ENCODE measurements at places on chromosomes 4 and X.
A peak's percentile ranks its signal among the peaks of the same experiment; 100 is the strongest.

DNA sequence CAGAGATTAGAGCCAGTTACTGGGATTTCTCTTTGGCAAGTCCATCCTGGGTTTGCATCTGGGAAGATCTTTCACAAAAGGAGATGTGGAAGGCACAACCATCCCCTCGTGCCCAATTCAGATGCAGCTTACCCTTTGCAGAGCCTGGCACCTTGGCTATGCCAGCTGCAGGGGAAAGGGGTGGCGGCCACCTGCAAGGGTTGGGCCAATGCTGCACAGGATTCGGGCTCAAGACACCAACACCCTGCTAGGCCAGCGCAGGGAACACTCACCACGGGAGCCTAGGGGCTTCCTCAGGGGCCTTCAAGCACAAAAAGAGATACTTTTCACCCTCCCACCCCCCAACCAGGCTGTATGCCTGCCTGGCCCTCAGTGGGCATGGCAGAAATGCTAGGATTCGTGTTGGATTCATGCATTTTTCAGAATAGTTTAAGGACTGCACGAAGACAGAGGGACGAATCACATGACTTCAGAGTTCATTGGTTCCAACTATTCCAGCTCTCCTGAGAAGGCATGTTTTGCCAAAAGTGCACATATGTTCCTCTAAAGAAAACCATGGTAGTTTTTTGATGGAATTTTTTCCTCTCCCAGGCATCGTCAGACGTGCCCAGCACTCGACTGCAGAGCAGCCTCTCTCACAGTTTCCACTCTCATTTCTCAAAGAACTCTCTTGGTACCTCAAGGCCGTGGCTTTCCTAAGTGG, 94.4 kb downstream of the PHKA2 start:
- DNase-seq, result no peak

DNA sequence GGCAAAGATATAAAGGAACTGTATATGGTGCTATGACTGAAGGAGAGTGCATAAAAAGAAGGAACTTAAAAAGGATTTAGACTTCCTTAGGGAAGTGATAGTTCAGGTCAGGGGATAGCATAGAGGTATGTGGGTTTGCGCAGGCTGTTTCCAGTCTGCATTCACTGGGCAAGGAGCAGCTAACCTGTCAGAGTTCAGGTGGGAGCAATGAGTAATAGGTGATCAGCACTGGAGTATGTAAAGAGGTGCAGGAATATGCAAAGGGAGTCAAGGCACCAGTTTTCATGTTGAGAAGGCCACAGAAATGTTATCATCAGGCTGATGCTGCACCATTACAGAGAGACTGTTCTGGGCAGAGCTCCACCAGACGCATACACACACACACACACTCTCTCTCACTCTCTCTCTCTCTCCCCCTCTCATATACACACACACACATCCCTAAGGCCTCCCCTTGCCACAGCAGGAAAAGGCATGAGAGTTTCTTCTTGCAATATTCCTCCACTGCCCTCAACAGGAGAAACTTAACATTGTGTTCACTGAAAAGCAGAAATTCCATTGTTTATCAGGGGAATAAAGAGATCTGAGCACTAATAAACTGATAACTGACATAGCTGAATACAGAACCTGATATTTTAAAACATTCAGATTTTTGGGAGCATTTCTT, 256.4 kb upstream of the GRID2 start:
- DNase-seq, result no peak

DNA sequence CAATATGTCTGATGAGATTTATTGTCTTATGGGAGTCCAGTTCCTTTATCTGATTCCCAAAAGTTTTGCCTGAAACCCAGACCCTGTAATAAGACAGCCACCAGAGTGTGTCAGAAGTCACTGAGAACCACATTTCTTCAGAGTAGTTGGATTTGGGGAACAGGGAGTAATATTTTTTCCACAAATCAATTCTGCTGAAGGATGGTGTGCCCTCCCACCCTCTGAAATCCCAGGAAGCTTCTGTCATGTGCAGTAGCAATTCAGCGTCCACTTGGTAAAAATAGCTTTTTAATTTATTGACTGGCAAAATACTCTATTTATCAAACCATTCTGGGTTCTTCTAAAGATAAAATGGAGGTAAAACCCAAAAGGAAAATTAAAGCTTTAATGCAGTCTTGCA, 229.4 kb downstream of the FBXW7 start:
- DNase-seq, result no peak

- peak; percentile 67 for DNase-seq
These were observed 743 bp downstream of the ANTXR2 start for GRCh38 chr4:80072228-80072743.

DNA sequence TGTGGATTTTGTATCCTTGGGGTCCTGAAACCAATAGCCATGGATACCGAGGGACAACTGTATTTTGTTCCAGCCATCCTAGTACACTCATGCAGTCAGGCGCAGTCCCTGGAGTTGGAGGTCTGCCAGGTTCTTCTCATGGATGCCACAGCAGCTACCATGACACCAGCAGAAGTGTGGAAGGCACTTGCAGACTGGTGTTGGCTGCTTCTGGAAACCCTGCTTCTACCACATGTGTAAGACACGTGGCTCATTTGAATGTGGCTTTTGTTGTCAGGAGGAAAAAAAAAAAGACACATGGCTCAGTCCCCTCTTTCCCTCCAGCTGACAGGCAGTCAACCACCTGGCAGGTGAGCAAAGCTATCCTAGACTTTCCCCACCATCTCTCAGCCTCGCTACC, 19.4 kb downstream of the DRD5 start:
- no peak for DNase-seq

DNA sequence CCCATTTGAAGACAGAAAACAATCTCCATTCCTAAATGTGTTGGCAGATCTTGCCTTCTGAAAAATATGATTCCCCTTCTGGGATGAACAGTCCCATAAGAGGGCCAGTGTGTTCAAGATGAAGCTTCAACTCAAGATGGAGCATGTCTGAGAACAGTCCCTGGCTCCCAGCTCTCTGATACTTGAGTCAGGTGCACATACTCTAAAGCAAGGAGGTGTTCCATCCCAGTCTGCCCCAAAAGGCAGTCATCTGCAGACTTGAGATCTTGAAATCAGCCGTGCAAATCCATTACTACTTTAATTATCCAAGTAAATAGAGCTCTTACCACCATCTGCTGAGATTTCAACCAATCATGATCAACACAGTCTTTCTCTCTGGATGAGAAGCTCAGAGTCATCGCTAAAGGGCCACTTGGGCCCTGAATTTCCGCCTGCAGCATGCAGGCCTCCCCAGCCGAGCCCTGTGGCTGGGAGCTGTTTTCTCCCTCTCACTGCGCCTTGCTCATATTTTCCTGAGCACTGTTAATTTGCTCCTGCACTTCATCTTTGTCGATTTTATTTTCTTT, 22.2 kb downstream of the CCDC149 start:
- no peak for DNase-seq

DNA sequence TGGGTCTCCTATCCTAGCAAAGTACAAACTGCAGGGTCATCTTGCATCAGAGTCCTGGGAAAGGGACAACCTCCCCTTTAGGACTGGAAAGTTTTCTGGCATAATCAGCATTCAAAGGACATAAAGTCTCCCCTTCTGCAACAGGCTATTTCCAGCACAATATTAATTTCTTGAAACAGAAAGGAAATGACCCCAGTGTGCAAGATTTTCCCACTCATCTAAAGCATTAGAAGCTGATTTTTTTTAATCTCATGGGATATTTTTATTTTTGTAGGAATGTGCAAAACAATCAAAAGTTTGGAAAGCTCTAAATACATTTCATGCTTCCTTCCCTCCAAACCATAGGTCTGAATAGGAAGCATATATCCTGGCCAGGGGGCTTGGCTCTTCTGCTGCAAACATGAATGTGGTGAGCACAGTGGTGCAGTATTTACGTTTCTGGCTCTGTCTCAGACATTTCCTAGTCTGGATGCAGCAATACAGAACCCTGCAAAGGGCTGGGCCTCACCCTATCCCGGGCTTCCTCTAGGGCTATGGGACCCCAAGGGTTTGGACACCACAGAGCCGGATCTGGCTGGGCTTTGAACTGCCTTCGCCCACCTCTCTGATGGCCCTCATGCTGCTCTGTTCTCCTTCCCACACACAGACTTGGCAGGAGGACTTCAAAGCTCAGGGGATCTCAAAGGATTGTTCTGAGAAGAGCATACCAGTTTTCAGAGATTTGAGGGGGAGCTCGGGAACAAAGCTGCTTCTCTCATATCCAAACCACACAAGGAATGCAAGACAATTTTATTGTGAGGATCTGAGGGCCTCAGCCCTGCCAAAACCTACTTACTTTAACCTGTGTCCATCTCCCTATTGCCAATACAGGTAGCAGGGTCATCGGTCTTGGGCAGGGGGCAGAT, 64.9 kb downstream of the POLR2B start:
- no peak for DNase-seq

GRCh38 chr4:119493419-119493818, 135.2 kb downstream of the PDE5A start:
- no peak for DNase-seq

- DNase-seq, result no peak
These were observed 24.1 kb downstream of the MSMO1 start for GRCh38 chr4:165351359-165352130.

DNA sequence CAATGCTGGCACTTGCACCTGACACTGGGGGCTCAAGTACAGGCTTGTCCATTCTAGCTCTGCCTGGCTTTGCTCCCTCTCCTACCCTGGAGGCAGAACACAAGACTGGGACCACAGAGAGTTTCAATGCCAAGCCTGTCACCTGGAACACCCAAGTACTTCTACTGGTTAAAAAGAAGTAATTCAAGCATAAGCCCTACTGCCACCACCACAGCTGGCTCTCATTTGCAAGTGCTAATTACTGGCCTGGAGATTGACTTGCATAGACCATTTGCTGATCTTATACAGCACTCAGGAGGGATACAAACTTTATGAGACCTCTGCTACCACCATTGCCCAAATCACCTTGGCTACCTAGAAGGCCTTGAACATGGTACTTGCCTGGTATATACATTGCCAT, 1550.9 kb downstream of the C4orf33 start:
- no peak for DNase-seq

DNA sequence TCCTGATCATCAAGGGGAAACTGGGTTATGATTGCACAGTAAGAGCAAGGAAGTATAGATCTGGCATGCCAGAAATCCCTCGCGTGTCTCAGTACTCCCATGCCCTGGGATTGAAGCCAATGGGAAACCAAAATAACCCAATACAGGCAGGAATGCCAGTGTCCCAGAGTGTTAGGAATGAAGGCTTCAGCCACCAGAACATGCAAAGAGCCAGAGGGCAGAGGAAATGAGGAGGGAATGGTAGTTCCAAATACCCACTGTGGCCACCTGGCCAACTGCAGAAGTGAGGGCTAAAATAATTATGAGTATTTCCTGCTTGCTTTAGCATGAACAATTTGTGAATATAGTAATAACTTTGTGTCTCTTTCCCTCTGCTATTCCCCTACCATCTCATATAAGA, 12.2 kb downstream of the MTNR1A start:
- DNase-seq, result no peak

GRCh38 chr4:74385386-74385785, 20.4 kb downstream of the EREG start:
- DNase-seq, result no peak

Measured in activated naive CD4-positive, alpha-beta T cell treated with Interleukin-2 at 50 U/mL for 16 hours (primary cell).